ENCODE measurements at places on chromosomes 13 and 19.

- no peak for DNase-seq
Measured at GRCh38 chr13:114148521-114148855, 16.1 kb upstream of the RASA3 start.

- DNase-seq: no peak
Measured at GRCh38 chr19:4061178-4061682, 5.5 kb downstream of the ZBTB7A start.

GRCh38 chr13:52739468-52740071, at the start of gene CNMD:
TSS of gene CNMD (minus strand) at chr13:52739820. CDS start at chr13:52739701, 119 bp downstream.
- DNase-seq: no peak

GRCh38 chr19:6211632-6212402, 68.0 kb downstream of the MLLT1 start:
- DNase-seq: no peak

DNA sequence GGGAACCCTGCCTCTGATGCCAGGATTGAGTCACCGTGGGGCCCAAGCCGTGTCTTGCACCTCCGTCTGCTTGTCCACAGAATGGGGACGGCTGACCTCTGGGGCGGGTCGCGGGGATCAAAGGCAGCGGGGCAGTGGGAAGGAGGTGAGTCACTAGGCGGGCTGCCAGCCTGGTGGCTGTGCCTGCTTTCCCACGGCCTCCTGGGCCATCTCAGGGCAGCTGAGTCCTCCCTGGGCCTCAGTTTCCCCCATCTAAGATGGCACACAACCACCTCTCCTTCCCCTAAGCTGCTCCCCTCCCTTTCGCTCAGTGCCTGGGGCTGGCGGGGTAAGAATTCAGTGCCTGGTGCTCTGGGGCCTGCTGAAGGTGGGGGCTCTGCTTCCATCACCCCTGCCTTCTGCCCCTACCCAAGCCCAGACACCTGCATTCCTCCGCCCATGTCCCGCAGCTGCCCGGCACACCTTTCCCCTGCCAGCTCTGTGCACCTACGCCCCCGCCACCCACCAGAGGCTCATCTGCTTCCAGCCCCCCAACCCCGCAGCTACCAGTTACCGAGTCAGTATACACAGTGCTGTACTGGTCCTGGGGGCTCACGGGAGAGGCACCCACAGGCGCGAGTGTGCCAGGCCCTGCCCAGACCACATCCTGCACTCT, 3.5 kb downstream of the MKNK2 start:
- no peak for DNase-seq

- DNase-seq: no peak
Measured at GRCh38 chr19:51123381-51123800, 1.3 kb upstream of the SIGLEC9 start.

GRCh38 chr13:95607366-95607765, 37.1 kb downstream of the DZIP1 start:
- DNase-seq: peak; percentile 7

DNA sequence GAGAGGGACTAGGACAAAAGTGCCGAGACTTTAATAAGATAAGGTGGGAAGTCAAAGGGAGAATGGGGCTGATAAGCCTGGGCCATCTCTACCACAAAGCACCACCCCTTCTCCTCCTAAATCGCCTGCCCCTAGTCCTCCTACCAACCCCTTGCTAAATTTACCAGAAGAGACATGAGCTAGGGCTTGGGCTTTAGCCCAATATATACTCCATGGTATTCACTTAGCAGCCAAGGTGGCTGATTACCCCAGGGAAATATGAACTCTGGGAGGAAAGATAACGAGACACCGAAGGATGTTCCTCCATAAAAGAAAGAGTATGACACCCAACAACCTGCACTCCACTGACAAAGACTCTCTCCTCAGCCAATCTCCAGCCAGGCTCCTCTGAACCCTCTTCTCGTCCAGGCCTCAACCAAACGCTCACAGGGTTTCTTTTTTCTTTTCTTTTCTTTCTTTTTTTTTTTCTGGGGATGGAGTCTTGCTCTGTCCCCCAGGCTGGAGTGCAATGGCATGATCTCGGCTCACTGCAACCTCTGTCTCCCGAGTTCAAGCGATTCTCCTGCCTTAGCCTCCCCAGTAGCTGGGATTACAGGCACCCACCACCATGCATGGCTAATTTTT, 610.2 kb downstream of the UQCRFS1 start:
- no peak for DNase-seq

DNA sequence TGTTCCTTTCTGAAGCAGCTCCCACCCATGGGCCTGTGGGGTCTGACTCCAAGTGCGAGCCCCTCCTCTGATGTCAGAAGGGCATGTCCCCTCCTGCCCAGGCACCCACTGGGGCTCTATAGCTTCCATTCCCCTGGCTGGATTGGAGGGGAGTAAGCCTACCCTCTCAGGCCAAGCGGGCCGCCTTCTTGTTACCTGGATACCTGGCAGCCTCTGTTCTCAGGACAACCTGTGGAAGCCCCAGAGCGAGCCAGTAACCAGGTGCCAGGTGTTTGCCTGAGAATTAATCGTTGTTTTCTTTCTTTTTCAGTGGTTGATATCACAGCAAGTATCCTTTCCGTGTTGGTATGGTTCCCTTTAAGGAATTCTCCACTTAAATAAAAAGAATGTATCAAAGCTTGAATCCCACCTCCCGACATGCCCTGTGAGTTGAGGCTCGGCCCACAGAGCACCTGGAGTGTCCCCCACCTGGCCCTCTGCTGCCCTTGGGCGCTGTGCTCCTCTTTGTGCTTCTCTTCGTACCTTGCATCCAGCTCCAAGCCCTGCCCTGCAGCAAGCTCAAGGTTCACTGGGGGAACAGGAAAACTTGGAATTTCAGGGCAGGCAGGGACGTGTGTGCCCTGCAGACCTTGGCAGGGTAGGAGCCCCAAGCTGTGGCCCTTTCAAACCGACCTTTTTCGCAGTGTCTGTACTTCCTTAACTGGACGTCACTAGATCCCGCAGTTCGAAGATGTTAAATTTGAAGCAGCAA, 15.0 kb downstream of the MAU2 start:
- DNase-seq: no peak

GRCh38 chr13:85985797-85986196, 186.6 kb upstream of the SLITRK6 start:
- DNase-seq: no peak

DNA sequence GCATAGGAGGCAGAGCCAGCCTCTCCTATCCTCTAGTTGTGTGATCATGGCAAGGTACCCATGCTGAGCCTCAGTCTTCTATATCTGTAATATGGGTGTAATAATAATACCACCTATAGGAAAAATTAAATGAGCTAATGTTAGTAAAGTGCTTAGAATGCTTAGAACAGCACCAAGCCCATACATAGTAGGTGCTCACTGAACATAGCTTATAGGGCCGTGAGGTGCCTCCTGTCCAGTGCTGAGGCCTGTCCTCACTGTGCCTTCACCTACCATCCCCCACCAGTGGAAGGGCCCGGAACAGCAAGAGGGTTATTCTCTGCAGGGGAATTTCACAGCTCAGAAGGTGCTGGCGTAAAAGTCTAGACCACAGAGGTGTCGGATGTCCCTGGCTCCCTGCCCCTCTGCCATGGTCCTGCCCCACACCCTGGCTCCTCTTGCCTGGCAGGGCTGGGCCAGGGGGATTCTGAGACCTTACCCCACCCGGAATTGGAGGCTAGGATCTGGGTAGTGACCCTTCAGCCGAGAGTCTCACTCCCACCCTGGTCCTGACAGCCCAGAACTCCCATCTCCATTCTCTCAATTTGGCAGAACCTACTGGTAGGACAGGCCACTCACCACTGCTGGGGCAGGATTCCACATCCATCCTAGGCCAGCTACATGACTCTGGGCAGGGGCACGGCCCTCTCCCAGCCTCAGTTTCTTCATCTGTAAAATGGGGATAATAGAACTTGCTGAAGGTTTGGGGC, 2.2 kb upstream of the SCN1B start:
- no peak for DNase-seq

DNA sequence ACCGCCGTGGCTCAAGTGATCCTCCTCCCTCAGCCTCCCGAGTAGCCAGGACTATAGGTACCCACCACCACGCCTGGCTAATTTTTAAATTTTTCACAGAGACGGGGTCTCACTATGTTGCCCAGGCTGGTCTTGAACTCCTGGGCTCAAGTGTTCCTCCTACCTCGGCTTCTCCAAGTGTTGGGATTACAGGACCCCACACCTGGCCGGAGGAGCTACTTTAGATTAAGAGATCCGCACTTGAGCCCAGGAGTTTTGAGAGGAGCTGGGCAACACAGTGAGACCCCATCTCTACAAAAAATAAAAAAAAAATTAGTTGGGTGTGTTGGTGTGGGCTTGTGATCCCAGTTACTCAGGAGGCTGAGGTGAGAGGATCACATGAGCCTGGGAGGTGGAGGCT, 9.0 kb upstream of the ZNF460 start:
- DNase-seq: no peak

DNA sequence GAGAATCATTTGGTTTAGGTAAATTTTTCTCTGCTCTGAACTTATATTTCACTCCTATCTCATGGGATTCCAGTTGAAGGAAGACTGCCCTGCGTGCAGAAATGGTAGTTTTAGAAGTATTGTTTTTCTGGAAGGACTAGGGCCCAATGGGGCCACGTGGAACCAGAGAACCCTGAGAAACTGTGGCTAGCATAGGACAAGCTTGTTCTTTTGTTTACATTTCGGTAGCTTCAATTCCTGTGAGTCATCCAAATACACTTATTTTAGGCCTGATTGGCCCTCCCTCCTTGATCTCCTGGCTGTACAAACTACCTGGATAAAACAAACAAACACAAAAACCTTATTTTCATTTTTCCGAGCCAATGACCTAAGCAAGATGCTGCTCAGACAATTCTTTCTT, 124.0 kb downstream of the ITGBL1 start:
- no peak for DNase-seq

DNA sequence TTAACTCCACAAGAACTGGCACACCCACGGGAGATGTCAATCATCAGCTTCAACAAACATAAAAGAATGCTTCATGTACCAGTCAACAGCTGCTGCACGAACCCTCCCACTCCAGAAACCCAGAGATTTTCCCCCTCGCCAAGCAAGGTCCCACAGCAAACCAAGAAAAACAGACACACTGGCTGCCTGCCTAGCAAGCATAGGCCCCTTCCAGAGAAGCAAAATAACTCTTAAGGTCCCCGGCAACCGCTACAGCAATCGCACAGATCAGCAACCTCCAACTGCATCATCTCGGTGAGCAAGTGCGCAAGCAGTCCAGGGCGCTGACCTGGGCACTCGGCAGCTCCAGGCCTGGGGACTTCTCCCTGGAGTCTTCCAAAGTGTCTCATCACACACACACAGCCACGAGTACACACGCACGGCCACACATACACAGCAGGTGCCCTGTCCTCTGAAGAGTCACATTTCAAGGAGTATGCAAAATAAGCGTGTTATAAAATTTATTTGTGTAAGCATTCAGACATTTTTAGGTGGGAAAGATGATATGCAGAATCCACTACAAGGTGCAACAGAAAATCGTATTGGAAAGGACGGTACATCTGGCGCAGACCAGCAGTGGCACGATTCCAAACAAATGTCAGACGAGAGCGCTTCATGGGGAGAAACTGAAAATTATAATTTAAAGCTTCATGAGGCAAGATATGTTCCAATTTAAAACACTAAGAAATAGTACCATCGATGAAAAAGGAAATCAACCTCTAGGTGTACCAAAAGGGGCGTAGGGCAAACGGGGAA, 125.0 kb downstream of the STK24 start:
- no peak for DNase-seq

GRCh38 chr13:113880651-113881611, 17.1 kb upstream of the GAS6 start:
- no peak for DNase-seq

GRCh38 chr13:114057166-114058050, 75.0 kb downstream of the RASA3 start:
- no peak for DNase-seq

DNA sequence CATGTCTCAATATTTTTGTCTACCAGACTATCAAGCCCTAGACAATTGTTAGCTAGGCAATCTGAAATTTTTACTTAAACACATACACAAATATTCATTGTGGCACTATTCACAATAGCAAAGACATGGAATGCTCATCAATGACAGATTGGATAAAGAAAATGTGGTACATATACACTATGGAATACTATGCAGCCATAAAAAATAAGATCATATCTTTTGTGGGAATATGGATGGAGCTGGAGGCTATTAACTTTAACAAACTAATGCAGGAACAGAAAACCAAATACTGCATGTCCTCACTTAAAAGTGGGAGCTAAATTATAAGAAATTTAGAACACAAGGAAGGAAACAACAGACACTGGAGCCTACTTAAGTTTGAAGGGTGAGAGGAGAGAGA, 288.6 kb upstream of the MIR17HG start:
- no peak for DNase-seq

DNA sequence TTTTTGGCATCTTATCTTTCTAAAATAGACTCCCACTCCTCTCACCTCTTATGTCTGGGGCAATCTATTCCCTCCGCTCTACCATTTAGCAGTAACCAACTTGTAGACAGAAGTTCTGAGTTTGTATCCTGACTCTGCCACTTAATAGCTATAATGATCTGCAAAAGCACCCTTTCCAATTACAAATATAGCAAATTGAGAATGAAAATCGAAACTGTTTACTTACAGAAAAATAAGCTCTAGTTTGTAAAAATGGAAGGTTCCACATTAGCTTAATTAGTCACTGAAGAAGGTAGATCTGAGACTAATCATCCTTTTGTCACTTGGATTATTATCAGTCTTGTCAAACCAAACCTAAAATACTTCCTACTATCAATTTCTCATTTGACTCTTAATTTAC, 409.3 kb downstream of the DIAPH3 start:
- DNase-seq: no peak

- no peak for DNase-seq
Measured at GRCh38 chr19:41456342-41456918, 13.5 kb downstream of the ERICH4 start.

- no peak for DNase-seq
Measured at GRCh38 chr13:33528896-33529295, 243.3 kb upstream of the STARD13 start.

- no peak for DNase-seq
Measured at GRCh38 chr13:112545856-112546255, 42.1 kb downstream of the TUBGCP3 start.

GRCh38 chr13:23743278-23744076, 145.7 kb downstream of the MIPEP start:
- no peak for DNase-seq

- no peak for DNase-seq
Measured at GRCh38 chr13:95480131-95480545, 72.4 kb upstream of the CLDN10 start.

- DNase-seq: no peak
Measured at GRCh38 chr19:6699935-6700334, 20.5 kb downstream of the C3 start.

GRCh38 chr19:4338441-4339355, at the start of gene STAP2:
TSS of gene STAP2 (minus strand) at chr19:4338827. CDS start at chr19:4338753, 74 bp downstream.
- peak; percentile 9 for DNase-seq

DNA sequence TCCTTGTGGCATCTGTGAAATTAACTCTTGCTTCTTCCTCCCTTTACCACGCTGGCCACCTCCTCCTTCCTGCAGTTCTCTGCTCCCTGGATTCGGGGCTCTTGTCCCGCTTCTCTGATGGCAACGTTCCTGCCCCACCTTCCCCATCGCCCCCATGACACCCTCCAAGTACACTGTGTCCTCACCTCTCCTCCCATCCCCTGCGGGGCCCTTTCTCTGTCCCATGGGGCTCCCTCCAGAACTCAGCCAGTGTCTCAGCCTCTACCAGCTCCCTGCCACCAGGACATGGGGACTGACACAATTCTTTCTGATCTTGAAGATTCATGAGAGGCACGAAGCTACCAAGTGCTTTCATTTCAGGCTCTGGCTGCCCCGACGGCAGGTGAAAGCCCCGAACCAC, 9.1 kb downstream of the CARS2 start:
- no peak for DNase-seq
